Stimulated activated CD4-positive, alpha-beta T cell treated with anti-CD3 and anti-CD28 coated beads, TNF-alpha, amount 100 ng/mL, for 24 hours (primary cell): ENCODE measurements at places on chromosomes 5 and 9.

GRCh38 chr5:150512368-150512747 is 4.4 kb downstream of the NDST1 start:
- no peak for DNase-seq

DNA sequence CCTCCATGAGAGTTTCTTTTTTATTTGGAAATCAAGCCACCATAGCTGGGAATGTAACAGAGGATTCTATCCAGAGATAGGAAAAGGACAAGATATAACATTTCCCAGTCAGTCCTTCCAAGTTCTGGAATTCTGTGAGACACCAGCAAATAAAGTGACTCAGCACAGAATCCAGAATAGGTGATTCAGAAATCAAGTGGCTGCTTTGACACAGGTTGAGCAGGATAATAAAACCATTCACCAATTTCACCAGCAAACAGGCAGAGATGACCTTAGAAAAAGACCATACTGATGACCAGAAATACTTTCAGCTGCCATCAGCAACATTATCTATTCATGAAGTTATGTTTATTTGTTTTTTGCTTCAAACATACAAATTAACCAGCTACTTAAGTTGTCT is 491.5 kb upstream of the TUSC1 start:
- DNase-seq, result no peak

DNA sequence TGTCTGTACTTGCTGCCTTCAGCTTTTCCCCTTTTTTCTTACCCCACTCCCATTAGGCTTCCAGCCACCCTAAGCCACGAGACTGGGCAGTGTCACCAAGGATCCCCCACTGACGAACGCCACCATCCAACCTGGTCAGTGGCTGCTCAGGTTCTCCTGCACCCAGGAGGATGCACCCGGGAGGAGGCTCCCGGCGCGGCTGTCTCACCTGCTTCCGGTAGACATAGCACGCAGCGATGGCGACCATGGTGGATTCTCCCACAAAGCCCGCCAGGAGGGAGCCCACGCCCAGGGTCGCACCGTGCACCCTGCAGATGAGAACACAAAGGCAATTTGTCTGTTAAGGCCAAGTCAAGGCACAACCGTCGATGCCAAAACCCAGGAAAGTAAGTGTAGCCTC is 48.1 kb downstream of the OTULIN start:
- DNase-seq, result no peak

- DNase-seq, result no peak
Measured at GRCh38 chr9:136625101-136626065, 37.3 kb upstream of the EGFL7 start.

DNA sequence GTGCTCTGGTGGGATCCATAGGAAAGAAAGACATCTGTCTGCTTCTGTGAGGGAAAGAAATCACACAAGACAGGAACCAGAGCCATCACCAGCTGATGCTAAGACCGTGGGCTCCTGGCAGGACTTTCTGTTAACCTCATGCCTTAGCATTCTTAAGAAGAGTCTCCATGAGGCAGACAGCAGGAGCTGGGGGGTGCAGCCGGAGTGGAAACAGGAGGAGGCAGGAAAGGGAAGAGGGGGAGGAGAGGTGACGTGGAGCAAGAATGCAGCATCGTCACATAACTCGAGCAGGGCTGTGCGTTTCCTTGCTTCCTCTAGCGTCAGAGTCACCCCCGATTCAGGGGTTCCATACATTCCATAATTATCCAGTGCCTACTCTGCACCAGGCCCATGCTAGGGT is 53.6 kb downstream of the ERGIC1 start:
- no peak for DNase-seq

DNA sequence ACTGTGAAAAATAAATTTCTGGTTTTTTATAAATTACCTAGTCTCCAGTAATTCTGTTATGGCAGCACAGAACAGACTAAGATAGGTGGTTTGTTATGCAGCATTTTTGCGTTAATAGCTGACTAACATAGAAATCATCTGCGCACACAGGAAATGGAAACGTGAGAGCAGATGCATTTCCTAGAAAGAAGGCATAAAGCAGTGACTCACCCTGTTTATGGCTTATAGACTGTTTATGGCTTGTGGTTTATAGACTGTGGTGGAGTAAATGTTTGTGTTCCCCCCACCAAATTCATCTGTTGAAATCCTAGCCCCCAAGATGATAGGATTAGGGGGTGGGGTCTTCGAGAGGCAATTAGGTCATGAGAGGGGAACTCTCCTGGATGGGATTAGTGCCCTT is 18.3 kb upstream of the OSMR start:
- no peak for DNase-seq

DNA sequence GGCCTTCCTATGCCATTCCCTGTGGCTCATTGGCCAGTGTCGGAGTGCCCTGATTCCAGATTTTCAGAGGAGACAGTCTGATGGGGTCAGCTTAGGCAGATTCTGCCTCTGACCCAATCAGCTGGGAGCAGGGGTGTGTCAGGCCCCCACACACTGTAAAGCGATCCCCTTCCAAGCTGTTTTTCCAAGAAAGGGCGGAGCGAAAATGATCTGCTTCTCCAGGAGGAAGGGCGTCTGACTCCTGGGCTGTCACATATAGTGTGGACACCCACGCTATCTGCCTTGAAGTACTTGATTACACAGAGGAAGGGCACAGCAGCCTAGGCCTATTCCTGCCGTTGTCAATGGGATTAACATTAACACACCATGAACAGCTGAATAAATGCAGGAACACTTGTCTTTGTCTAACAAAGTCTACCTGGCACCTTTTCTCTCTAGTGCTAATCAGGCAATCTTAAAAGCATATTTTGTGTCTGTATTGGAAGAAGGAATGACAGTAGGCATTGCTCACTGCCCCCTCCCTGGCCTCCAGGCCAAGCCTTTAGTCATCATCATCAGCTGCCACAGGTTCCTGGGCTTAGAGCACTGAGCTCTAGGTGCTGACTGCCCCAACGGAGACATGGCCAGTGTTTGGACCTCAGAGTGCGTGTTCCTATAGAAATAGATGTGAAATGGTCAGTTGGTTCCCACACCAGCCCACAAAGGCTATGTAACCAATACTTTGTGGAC is 218.7 kb downstream of the MELK start:
- DNase-seq, result no peak

DNA sequence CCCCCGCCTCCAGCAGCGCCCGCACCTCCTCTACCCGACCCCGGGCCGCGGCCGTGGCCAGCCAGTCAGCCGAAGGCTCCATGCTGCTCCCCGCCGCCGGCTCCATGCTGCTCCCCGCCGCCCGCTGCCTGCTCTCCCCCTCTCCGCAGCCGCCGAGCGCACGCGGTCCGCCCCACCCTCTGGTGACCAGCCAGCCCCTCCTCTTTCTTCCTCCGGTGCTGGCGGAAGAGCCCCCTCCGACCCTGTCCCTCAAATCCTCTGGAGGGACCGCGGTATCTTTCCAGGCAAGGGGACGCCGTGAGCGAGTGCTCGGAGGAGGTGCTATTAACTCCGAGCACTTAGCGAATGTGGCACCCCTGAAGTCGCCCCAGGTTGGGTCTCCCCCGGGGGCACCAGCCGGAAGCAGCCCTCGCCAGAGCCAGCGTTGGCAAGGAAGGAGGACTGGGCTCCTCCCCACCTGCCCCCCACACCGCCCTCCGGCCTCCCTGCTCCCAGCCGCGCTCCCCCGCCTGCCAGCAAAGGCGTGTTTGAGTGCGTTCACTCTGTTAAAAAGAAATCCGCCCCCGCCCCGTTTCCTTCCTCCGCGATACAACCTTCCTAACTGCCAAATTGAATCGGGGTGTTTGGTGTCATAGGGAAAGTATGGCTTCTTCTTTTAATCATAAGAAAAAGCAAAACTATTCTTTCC is 19.3 kb downstream of the CDKN2A start:
- DNase-seq, result no peak

DNA sequence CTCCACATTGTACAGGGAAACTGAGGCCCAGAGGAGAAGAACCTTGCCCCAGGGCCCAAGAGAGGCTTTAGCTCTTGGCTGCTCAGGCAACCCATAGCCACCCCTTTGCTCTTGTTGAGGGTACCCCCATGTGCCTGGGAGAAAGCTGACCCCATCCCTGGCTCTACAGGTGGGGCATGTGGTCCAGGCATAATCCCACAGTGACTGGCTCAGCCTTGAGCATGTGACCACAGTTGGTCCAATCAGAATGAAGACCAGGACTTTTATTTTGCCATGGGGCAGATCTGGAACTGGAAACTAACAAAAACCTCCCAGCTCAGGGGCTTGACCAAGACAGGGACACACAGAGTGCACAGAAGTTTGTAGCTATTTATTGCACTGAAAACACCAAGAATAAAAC is 29.3 kb downstream of the SLC6A7 start:
- no peak for DNase-seq

- no peak for DNase-seq
Measured at GRCh38 chr9:92612292-92612691, 57.6 kb downstream of the IPPK start.

DNA sequence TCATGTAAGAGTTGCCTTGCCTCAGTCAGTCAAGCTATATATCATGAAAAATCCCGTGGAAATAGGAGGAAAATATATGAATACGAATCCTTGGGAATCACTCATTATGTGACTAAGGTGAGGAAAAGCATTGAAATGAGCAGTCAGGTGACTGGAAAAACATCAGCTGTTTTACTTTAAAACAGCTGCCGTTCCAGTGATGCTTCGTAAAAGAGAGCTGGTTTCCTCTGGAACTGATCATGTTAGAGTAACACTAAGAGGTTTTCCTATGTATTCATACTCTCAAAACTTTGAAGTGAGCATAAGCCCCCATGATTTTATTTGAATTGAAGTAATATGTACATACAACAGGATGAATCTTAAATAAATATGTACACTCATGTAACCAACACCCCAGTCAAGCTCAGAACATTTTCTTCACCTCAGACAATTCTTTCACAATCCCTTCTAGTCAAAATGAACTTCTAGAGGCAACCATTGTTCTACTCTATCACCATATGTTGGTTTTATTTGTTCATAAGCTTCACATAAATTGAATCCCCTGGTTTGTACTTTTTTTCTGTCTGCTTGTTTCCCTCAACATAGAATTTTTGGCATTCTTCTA is 107.7 kb downstream of the SLC25A46 start:
- no peak for DNase-seq

GRCh38 chr5:72552041-72552557 is 44.9 kb upstream of the ZNF366 start:
- DNase-seq, result no peak

- DNase-seq, result no peak
Measured at GRCh38 chr9:109304347-109304746, 16.5 kb downstream of the EPB41L4B start.

- DNase-seq, result no peak
Measured at GRCh38 chr5:41510176-41510831, at the start of gene PLCXD3. PLCXD3 (minus strand) TSS chr5:41510601; CDS start chr5:41510526, 75 bp downstream.

DNA sequence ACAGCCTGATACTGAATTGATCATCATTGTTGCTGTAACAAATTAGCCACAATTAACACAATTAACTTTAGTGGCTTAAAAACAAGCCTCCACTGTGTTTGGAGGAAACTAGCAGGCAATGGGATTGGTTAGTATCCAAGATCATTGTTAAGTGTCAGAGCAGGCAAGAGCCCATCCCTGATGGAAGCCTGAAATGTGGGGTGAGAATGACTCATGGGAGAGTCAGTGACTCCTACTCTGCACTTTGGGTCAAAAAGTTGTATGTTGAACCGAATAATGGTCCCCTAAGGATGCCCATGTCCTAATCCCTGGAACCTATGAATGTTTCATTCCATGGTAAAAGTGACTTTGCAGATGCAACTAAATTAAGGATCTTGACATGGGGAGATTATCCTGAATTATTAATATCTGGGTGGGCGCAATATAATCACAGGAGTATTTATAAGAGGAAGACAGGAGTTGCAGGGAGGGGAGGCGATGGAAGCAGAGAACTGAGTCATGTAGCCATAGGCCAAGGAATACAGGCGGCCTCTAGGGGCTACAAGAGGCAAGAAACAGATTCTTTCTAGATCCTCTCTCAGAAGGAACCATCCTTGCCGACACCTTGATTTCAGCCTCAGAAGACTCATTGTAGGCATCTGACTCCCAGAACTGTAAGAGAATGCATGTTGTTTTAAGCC is 28.8 kb downstream of the ALG2 start:
- DNase-seq, result no peak

- DNase-seq, result no peak
Measured at GRCh38 chr5:122736086-122736845, 38.6 kb upstream of the SNX2 start.

DNA sequence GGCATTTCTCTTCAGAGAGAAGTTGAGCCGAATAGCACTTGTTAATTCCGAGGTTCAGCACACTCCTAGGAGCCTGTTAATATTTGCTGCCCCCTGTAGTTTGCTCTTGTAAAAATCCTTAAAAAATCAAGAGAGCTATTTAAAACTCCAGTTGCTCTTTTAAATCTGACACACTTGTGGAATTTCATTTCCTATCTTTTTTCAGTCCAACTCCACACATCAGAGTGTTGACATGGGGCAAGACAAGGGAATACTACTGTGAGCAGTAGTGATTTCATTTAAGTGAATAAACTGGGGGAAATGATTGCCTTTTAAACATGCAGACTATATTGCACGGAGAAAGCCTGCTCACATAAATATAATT is 1096.3 kb upstream of the DMAC1 start:
- no peak for DNase-seq

- no peak for DNase-seq
Measured at GRCh38 chr9:14300040-14300439, 13.9 kb downstream of the NFIB start.

- no peak for DNase-seq
Measured at GRCh38 chr9:16090907-16091629, 538.2 kb downstream of the CCDC171 start.

DNA sequence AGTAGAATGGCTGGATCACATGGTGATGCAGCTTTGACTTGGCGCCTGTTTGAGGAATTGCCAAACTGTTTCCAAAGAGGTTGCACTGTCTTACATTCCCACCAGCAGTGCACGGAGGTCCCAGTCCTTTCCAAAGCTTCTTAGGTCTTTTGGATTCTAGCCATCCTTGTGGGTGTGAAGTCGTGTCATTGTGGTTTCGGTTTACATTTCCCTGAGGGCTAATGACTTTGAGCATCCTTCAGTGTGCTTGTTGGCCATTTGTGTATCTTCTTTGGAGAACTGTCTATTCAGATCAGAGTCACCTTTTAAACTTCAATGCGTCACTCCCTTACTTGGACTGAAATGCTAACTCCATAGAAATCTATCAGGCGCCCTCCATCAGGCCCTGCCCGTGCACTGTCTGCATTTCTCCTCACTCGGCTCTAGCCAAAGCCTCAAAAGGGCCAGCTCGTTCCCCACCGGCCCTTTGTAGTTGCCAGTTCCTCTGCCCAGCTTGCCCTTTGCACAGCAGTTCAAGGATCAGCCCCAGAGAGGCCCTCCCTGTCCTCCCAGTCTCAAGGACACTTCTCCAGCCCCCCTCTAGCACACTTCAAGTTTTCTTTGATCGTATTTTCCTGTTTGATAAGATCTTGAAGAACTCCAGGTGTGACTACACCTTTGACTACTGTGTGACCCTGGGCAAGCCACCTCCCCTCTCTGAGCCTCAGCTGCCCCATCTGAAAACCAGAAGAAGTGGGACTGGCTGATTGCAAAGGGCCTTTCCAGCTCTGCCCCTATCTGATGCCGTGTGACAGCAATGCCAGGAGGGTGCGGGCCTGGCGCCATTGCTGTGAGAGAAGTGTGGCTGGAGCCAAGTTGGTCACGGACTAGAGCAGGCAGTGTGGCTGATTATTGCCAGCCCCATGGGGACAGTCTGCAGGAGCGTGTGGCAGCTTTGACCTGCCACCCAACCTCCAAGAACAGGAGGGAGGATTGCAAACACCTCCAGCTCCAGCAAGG is 5.6 kb downstream of the HRH2 start:
- DNase-seq, result no peak
